ENCODE measurements at places on chromosomes 7 and 10. TPM values are rescaled to one million over a fixed set of nuclear protein-coding genes. Genes with fewer than 3 reads are reported as not detected.
A peak's percentile ranks its signal among the peaks of the same experiment; 100 is the strongest.

SORBS1 gene
- not detected for total RNA-seq

- no peak for DNase-seq
Measured at GRCh38 chr7:90693939-90694338, 97.8 kb downstream of the CDK14 start.

- DNase-seq: no peak
Measured at GRCh38 chr7:111532625-111533024, 29.7 kb downstream of the IMMP2L start.

DNA sequence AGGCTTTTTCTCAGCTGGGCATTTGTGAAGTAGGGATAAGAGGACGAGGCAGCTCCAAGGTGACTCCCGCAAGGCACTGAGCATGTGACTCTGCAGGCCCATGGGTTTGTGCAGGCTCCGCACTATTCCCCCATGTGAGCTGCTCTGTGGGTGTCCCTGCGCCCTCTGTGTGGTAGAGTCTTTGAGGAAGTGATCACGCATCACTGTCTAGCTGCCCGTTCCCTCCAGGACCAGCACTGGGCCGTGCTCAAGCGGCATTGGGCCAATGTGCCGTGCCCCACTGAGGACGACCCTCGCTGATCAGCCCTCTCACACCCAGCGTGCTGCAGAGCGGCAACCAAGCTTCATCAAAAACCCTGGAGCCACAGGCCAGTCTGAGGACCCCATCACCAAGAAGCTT lies 7.5 kb downstream of the PRKAG2 start:
- DNase-seq: no peak

AKR1C8 gene
- total RNA-seq: not detected

LMOD2 gene
- total RNA-seq: not detected

DNA sequence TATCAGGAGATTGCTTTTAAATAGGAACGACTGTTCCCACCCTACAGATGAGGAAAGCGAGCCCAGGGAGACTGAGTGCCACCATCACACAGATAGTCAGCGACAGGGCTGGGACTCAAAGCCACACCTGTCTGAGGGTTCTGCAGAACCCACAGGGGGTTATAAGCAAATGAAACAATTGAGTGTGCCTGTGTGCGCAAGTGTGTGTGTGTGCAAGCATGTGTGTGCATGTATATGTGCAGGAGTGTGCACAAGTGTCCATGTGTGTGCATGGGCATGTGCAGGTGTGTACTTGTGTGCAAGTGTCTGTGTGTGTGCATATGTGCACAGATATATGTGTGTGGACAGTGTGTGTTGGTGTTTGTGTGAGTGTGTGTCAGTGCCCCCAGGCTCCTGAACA lies 280.2 kb downstream of the GRID1 start:
- no peak for DNase-seq

GRCh38 chr10:71998840-71999194 lies 34.6 kb downstream of the CHST3 start:
- DNase-seq: peak; percentile 44

ELAPOR2 gene
- 28.7 TPM for total RNA-seq

AHCYL2 gene
- 74.0 TPM for total RNA-seq

GRCh38 chr7:75840029-75840428 lies 26.4 kb upstream of the CCL24 start:
- no peak for DNase-seq

GRCh38 chr10:119284679-119285096 lies 77.3 kb downstream of the GRK5 start:
- DNase-seq: no peak

- DNase-seq: no peak
Measured at GRCh38 chr7:23230641-23231101, 15.9 kb upstream of the GPNMB start.

Measured in G401 (cell line).